ENCODE measurements at places on chromosomes 3 and 15. TPM values are rescaled to one million over a fixed set of nuclear protein-coding genes. Genes with fewer than 3 reads are reported as not detected.

DNA sequence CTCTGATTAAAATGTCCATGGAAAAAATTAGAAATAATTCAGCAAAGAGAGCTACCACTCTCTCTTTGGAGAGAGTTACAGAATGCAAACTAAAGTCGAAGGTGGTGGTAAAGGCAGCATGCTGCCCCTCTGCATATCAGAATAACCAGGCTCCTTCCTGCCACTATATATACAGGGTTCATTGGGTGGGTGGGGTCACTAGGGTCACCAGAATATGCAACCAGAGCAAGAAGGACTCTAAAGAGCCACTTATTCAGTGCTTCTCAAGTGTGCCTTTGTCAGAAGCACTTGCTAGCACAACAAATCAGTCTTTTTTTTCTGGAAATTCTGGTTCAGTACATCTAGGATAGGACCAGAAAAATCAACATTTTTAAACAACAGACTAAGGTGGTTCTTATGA lies 70.0 kb downstream of the MTHFS start:
- no peak for DNase-seq

REC114 gene
- total RNA-seq, result not detected

GPR87 gene
- total RNA-seq, result 13.5 TPM

TOPAZ1 gene
- total RNA-seq, result not detected

CDHR4 gene
- 0.62 TPM for total RNA-seq

DNA sequence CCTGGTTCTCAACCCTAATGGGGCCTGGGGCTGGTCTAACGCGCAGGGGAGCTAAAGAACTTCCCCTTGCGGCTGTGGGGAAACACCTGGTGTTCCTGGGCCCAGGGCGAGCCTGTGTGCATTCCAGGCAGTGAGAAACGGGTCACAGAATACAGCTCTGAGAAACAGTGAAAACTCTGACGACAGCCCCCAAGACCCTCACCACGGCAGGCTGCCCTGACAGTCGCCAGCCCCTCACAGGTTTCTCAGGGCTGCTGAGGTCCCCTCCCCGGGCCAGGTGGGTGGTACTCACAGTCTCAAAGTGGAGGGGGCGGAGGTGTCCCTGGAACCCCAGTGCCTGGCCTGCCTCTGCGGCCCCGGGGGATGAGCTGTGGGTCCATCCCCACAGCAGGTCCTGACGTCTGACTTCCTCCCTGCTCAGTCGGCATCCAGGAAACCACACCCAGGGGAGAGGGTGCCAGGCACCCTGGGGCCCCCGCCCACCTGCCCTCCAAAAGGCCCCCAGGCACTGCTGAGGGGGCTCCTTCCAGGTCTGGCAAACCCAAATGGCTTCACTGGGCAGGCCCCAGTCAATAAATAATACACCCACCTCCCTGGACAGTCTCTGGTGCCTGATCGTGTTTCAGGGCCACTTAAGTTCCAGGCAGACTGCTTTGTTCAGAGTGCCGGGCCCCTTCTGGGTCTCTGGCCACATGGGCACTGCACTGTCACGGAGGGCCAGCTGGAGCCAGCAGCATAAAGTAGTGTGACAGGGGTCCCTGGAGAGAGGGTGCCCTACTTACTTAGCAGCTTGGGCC lies 57.7 kb downstream of the IQSEC1 start:
- no peak for DNase-seq

DPPA2 gene
- total RNA-seq, result not detected

DNA sequence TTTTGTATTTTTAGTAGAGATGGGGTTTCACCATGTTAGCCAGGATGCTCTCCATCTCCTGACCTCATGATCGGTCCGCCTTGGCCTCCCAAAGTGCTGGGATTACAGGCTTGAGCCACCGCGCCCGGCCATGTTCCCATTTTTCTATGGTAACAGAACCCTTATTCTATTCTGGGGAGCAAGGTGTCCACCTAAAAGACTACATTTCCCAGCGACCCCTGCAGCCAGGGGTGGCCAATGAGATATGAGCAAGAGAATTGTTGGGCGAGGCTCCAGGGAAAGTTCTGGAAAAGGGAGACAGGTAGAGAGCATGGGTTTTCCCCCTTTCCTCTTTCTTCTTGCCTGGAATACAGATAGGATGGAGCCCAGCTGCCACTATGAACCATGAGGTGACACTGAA lies 96.9 kb downstream of the LINGO1 start:
- DNase-seq, result no peak

- no peak for DNase-seq
Observed at GRCh38 chr3:176160997-176161396, 1036.3 kb downstream of the TBL1XR1 start.

- no peak for DNase-seq
Observed at GRCh38 chr3:28924744-28925360, 356.0 kb upstream of the RBMS3 start.

GRCh38 chr3:182308328-182308727 lies 485.0 kb upstream of the ATP11B start:
- DNase-seq, result no peak

- no peak for DNase-seq
Observed at GRCh38 chr3:67460841-67461510, 193.4 kb downstream of the SUCLG2 start.

- no peak for DNase-seq
Observed at GRCh38 chr15:25811481-25811906, 51.6 kb downstream of the ATP10A start.

BLM gene
- total RNA-seq, result 3.7 TPM

GRCh38 chr3:187957165-187957581 lies 196.8 kb upstream of the LPP start:
- no peak for DNase-seq

DNA sequence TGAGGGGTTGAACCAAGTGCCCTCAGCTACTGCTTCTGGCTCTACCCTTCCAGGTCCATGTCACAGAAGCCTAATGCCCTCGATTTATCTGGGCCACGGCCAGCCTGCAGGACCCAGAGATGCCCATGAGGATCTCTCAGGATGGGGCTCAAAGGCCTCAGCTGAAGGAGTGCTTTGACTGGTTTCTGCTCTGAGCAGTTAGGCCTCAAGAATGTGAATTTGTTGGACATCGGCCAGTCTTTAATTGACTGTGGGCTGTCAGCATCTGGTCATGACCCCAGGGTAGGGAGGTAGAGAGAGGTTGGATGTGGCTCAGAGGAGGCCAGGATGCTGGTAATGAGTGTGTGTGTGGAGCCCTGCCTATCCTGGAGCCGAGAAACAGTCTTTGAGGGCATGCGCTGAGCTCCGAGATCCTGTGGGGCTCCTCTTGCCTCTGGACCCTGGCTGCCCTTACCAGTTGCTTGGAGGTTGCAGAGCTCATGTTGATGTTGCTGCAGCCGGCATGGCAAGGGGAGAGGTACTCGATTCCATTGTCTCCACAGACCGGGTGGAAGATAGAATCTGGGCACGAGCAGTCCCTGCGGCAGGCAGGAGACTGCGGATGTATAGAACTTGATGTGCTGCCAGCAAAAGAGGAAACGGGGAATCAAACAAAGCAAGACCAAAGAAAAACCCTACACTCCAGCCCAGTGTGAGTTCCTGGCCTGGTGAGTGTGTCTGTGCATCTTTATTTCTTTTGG lies 49.1 kb upstream of the RAB6B start:
- no peak for DNase-seq

- DNase-seq, result no peak
Observed at GRCh38 chr3:177652556-177653291, 455.4 kb upstream of the TBL1XR1 start.

ZIC1 gene
- total RNA-seq, result not detected

ZCWPW2 gene
- 1.7 TPM for total RNA-seq

HRH1 gene
- total RNA-seq, result 10.5 TPM

GRCh38 chr3:168248383-168249204 lies 152.9 kb upstream of the GOLIM4 start:
- no peak for DNase-seq

- DNase-seq, result no peak
Observed at GRCh38 chr3:188486952-188487351, 333.0 kb downstream of the LPP start.

CAND2 gene
- total RNA-seq, result 13.7 TPM

MEX3B gene
- 0.55 TPM for total RNA-seq

DNA sequence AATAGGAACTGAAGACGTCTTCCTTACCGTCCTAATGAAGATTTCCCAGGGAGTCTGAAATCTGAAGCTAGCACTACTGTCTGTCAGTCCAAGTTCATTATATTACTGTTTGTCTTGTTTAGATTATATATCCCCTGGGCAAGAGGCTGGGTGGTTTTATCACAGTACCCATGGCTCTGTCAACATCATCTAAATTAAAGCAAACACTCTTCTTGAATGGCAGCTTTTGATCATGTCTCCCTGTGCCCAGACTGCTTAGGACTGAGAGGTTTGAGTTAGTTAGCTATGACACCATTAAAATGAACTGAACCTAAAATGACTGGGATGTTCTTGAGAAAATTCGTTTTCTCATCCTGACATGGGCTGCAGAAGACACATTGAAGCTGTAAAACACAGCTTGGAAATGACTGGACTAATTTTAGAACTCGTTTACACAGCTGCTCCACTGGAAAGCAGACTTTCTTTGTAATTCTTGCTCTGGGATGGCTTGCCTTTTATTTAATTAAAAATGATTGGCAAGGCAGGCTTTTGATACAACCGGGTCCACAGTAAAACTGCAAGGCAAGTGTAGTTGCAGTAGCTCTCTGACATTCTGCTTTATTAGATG lies 243.5 kb downstream of the MFSD1 start:
- no peak for DNase-seq

DNA sequence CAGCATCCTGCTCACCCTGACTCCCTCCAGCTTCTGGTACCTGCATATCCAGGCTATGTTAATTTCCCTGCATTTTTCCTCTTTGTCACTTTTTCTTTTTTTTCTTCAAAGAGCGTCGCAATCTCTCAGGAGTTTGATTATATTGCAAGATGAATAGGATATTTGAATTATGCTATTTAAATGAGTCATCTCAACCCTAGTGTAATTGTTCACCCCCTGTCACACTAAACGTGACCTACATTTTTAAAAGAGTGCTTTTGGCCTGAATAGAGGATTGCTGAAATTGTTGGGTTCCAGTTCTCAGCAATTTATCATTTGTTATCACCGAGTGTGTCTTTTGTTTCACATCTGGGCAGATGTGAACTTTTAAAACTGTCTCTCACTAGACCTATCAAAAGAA lies 294.7 kb downstream of the SOX2 start:
- DNase-seq, result no peak

GLDN gene
- 5.1 TPM for total RNA-seq

- DNase-seq, result peak; percentile 62
Observed at GRCh38 chr3:37779289-37780152, 82.2 kb upstream of the CTDSPL start.

FILIP1L gene
- 136 TPM for total RNA-seq

- no peak for DNase-seq
Observed at GRCh38 chr15:77571181-77571580, 61.5 kb downstream of the LINGO1 start.

DNA sequence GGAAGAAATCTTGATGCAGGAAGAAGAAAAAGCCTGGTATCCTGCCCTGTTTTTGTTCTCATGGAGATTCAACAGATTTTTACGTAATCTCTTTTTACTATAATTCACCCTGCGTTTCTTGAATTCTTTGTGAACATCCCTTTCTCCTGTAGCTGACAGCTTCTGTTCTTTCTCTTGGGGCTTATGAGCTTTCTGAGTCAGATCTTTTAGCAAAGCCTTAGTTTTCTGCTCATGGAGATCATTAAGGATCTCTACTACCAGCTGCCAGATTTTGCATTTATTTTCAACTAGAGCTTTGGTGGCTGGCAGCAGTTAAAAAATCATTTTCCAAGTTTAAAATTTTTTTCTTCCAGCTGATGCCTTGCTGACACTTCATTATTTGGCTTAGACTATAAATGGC lies 51.6 kb downstream of the MOBP start:
- no peak for DNase-seq

- DNase-seq, result no peak
Observed at GRCh38 chr3:166575161-166575560, 737.9 kb upstream of the BCHE start.

SLC38A3 gene
- total RNA-seq, result 0.34 TPM

GRCh38 chr3:49025005-49025792 lies 3.3 kb downstream of the NDUFAF3 start:
- DNase-seq, result no peak

FBLN2 gene
- total RNA-seq, result 42.7 TPM

ADAMTS9 gene
- 153 TPM for total RNA-seq

- no peak for DNase-seq
Observed at GRCh38 chr3:112638327-112639020, 2.5 kb downstream of the CCDC80 start.

DNA sequence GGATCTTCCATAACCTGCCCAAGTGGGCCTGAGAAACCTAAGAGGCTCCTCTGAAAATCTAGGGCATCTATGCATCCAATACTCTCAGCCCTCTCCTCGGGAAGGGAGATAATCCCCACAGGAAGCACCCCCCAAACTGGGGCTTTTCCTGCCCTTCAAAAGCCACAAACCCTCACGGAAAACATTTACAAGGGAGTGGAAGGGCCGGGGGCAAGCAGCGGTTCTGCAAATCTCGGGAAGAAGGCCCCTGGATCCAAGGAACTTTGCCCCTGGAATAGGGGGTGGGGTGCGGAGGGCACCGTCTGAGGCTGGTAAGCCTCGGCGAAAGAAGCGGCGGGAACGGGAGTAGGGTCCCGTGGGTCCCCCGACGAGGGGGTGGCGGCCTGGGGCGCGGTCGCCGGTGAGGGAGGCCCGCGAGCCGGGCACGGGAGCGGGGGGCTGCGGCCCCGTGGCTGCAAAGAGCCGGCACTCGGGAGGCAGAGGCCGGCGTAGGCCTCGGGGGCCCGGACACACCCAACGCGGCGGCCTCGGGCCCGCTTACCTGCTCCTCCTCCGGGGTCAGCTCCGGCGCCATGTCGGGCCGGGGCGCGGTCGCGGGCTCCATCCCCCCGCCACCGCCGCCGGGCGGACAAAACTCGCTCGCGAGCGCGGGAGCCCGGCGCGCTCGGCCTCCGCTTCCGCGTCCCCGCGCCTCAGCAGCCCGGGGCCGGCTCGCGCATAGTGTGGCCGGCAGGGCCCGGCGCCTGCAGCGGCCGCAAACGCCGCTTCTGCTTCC lies 755 bp downstream of the PTPN9 start:
- no peak for DNase-seq

GRCh38 chr3:18424729-18425640 lies at the start of gene SATB1:
Gene SATB1 (minus strand): TSS chr3:18425339. CDS start chr3:18420967, 4,372 bp downstream.
- peak; percentile 92 for DNase-seq

ACAN gene
- total RNA-seq, result 1.6 TPM

- no peak for DNase-seq
Observed at GRCh38 chr3:188522115-188522514, 368.2 kb downstream of the LPP start.

GRCh38 chr15:61687124-61687523 lies 373.1 kb downstream of the VPS13C start:
- no peak for DNase-seq

ADAMTS7 gene
- 4.2 TPM for total RNA-seq

DNA sequence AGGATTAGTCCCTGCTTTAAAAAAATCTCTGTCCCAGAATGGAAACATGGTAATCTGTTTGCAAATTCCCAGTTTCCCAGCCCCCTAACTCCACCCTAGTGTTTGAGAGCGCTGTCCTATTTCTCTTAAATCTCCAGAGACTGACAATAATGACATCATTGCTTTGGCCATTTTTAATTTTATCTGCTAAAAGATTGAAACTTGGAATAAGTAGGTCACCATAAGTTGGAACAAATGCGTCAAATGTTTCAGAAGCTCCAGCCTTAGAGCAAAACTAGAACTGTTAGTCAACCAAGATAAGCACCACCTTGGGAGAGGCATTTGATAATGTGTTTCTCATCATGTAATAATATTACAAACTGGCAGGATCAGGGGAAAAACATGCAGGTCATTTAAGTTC lies 25.7 kb upstream of the MB21D2 start:
- no peak for DNase-seq

KIF15 gene
- total RNA-seq, result 0.83 TPM

GNAT1 gene
- total RNA-seq, result not detected
